ENCODE measurements at places on chromosomes 2 and 18.

DNA sequence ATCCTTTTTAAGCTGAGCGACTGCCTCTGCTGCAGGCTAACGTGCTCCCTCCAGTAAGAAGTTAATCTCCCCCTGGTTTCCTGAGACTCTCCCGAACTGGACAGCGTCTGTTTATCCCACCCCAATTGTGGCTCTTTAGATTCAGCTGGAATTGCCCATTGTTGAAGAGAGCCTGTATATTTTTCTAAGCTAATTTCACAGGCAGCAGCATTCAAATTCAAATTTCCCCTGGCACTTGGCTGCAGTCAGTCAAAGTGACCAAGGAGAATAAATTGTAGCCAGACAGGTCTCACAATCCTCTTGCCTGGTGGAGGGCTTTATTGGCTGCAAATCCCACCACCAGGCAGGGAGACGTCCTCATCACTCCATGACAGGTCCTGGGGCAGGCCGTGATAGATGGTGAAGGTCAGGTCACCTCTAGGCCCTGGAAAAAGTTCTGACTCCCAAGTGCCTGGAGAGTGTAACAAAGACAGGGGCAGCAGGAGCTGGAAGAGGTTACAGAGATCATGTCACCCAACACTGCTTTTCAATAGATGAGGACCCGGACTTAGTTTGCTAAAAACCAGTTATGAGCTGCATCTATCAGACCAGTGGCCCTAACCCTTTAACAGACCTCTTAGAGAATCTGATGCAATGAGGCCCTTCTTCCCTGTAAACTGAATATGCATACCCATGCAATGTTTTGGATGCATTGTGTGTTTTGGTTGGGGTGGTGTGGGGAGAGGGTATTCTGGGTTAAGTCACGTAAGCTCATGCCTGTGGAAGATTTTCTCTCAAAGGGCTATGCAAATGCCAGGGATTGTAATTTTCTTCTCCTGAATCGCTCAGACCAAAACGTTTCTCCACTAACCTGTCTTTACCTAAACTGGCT is 32.3 kb upstream of the C18orf32 start:
- DNase-seq = no peak

DNA sequence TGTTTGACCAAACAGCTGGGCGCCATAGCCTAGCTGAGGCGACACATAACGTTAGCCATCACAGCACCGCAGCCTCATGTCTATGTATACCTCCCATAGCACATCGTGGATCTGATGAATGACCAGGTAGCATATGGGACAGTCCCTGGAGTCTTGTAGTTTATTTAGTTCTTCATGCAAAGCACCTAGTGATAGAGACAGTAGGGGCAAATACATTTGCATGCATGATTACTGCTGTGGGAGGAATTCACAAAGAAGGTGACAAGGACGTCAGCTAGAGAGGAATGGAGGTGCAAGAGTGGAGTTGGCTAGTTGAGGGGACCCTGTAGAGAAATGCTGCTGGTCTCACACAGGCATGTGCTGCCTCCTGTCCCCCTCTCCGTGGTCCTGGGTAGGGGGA is 478.9 kb upstream of the HS6ST1 start:
- DNase-seq = no peak

DNA sequence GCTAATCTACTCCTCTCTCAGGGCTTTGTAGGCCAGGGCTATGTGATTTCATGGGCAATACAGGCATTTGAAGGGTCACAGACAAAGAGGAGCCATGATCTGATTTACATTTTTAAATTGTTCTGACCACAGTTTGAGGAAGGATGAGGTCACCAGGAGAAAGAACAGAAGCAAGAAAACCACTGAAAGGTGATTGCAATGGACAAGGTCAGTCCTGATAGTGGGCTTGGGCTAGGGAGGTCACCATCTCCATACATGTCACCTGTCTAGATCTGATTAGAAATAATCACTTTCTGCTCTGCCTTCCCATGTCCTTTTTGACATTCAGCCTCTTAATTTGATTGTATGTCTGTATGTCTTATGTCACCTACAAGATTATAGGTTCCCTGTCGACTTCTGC is 248.9 kb upstream of the CWC22 start:
- DNase-seq = no peak

GRCh38 chr2:30741576-30741975 is 65.7 kb downstream of the CAPN13 start:
- DNase-seq = no peak

DNA sequence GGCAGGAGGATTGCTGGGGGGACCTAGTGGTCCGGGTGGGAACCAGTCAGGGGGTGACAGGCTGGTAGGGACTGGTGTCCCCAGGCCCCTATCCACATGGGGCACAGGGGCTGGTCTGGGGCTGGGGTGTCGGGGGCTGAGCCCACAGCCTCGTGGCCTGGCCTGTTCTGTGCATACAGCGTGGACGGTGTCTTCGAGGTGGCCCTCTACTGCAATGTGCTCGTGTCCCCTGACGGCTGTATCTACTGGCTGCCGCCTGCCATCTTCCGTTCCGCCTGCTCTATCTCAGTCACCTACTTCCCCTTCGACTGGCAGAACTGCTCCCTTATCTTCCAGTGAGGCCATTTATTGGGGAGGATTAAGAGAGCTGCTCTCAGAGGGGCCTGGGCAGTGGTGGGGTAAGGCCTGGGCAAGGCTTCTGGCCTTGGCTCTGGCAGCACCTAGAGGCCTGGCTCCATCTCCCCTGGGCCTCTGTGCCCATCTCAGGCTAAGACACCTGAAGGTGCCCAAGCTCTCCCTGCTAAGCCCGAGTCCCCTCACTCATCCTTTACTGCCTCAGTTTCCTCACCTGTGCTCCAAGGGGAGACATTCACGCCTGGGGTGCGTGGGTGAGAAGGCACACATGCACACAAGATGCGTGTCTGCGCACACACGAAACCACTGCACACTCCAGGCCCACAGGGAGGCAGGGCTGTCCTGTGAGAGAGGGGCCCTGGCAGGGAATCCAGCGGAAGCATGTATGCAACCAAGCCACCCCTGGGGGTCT is 1.9 kb downstream of the CHRNG start:
- DNase-seq = no peak

- DNase-seq = no peak
These were observed 96.7 kb downstream of the PMAIP1 start for GRCh38 chr18:59996370-59996966.

DNA sequence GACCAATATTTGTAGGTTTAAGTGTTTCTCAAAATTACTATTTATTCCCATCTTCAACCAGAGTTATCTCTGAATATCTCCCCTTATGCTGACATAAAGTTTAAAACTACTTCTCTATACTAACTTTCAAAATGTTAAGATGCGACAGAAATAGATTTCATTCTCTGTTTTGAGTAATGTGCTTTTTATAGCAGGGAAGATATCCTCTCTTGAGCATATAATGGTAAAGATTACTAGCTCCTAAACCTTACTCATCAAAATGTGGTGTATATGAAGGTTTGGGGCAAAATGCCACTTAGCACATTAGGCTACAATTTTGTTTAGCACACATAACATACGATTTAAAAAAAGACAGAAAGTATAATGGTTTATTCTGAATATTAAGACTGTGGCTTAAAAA is 54.4 kb downstream of the CWC22 start:
- no peak for DNase-seq

- DNase-seq = no peak
These were observed 33.6 kb downstream of the LYPD6 start for GRCh38 chr2:149363958-149364357.

GRCh38 chr18:12455496-12455895 is 47.8 kb downstream of the PRELID3A start:
- DNase-seq = no peak

GRCh38 chr2:217805668-217806481 is 196.9 kb downstream of the TNS1 start:
- DNase-seq = no peak

DNA sequence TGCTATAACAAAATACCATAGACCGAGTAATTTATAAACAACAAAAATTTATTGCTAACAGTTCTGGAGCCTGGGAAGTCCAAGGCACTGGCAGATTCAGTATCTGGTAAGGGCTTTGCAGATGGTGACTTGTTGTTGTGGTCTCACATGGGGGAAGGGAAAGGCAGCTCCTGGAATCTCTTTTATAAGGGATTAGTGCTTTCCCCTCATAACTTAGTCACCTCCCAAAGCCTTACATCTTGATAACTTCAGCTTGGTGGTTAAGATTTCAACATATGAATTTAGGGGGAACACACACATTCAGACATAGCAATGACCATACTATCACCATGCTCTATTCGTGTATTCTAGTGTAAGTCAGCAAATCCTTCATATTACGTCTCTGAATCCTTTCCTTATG is 447.6 kb upstream of the TCF4 start:
- DNase-seq = no peak

GRCh38 chr2:145155196-145155595 is 635.3 kb upstream of the ZEB2 start:
- DNase-seq = no peak

DNA sequence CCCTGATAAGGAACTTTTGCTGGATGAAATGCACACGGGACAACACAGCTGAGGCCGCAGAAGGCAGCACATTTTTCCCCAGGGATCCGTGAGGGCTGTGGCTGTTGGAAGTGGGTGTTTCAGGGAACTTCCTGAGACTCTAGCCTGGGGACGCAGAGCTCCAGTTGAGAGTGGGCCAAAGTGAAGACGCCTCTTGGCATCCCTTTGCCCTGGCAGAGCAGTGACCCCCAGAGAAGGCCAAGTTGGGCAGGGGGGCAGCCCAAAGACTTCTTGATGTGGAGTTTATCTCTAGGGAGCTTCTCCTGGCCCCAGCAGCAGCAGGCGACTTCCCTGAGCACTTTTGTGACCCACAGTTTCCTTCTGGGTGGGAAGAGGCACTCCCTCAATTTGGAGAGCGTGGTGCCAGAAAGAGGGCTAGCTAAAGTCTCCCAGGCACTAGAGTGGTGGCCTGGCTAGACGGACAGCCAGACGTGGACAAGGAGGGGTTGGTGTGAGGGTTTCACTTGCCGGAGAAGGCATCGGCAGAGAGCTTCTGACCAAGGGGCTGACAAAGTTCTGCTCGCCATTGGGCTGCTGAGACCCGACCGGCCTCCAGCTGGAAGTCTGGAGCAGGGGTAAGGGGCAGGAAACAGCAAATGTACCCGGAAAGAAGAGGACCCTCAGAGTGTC is 108.8 kb downstream of the ACKR3 start:
- DNase-seq = no peak

- no peak for DNase-seq
These were observed 9.7 kb downstream of the ITM2C start for GRCh38 chr2:230874456-230874855.

DNA sequence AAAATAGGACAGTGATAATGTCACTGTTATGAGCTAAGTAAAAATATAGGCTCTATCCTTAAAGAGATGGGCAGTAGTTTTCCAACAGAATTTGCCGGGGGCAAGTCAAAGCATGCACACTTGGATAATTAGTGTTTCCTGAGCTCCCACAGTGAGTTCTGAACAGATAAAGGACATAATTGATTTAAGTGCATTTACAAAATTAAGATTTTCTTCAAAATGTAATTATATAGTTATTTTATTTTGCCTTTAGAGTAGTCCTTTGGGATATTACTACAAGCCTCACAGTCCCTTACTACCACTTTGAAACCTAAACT is 107.6 kb downstream of the RAPGEF4 start:
- no peak for DNase-seq

- no peak for DNase-seq
These were observed 21.8 kb upstream of the KCNJ13 start for GRCh38 chr2:232798187-232798586.

DNA sequence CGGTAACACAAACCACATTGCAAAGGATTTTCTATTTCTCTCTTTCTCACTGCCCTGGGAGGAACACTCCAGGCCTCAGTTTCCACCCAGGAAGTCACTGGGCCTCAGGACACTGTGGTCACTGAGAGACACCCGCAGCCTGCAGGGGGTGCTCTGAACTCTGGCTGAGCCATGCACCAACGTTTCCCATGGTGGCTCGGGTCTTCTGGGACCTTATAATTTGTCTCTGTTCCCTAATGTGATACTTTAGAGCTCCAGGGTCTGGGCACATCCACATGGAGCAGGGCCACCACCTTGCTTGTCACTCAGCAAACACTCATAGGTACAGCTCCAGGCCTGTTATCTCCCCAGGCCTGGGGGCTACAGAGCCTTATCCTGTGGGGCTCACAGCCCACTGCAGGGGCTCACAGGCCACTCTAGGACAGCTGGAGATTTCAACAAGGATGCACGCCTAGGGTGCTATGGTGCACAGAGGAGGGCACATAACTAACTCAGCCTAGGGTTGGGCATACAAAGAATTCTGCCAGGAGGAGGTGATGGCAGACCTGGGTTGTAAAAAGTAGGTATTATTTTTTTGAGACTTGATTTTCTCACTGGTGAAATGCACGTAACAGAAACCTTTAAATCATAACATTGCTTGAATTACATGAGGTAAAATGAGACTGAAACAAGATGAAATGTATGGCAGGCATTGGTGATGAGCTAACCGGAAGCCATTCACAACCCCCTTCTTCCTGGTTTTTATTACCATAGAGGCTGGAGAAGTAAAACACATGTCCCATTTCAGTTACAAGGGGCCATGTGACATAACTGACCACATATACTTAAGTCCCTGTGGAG is 3.0 kb upstream of the HS1BP3 start:
- DNase-seq = no peak

- DNase-seq = no peak
These were observed 76.1 kb downstream of the TWIST2 start for GRCh38 chr2:238924032-238924431.

- DNase-seq = no peak
These were observed 339.9 kb upstream of the SOX11 start for GRCh38 chr2:5352286-5352685.

DNA sequence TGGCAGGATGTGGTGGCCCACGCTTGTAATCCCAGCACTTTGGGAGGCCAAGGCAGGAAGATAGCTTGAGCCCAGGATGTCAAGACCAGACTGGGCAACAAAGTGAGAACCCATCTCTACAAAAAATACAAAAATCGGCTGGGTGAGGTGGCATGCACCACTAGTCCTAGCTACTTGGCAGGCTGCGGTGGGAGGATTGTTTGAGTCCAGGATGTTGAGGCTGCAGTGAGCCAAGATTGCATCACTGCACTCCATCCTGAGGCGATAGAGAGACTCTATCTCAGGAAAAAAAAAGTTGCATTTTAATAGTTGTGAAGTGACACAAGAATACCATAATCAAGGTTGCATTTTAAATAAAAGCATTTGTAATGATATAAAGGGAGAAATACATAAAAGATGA is 124.1 kb upstream of the SLC38A11 start:
- DNase-seq = no peak

- no peak for DNase-seq
These were observed 136.6 kb downstream of the MTCL1 start for GRCh38 chr18:8841781-8842485.
